ENCODE measurements at places on chromosomes 5 and 9.

GRCh38 chr9:752681-753200 lies 88.8 kb upstream of the DMRT1 start:
- DNase-seq: no peak

DNA sequence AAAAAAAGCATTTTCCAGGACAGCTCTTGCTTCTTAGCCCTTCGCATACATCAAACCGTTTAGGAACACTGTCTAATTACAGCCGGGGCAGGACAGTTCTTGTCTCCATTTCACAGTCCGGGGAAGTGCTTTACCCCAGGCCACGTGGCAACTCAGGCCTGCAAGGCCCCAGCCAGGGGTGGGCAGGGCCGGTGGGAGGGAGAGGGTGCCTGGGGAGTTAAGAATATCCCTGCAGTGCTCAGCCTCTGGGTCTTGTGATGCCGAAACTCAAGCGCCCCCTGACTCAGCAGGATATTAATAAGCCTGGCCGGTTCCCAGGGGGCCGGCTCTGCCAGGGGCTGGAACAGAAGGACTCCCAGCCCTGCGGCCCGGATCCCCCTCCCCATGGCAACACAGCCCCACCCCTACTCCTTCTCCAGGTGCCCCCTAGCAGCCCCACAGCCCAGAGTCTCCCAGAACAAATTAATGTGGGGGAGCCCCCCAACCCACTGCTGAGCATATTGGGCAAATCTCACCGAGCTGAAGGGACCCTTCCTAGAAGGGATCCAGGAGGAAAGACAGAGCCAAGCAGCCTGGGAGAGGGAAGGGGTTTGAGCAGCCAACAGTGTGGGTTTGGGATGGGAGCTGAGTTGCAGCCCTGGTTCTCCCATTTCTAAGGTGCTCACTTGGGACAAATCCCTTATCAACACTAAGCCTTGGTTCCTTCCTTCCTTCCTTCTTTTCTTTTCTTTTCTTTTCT lies 45.3 kb downstream of the PLPP7 start:
- peak; percentile 73 for DNase-seq

GRCh38 chr5:138504799-138505198 lies 38.2 kb downstream of the ETF1 start:
- peak; percentile 38 for DNase-seq

DNA sequence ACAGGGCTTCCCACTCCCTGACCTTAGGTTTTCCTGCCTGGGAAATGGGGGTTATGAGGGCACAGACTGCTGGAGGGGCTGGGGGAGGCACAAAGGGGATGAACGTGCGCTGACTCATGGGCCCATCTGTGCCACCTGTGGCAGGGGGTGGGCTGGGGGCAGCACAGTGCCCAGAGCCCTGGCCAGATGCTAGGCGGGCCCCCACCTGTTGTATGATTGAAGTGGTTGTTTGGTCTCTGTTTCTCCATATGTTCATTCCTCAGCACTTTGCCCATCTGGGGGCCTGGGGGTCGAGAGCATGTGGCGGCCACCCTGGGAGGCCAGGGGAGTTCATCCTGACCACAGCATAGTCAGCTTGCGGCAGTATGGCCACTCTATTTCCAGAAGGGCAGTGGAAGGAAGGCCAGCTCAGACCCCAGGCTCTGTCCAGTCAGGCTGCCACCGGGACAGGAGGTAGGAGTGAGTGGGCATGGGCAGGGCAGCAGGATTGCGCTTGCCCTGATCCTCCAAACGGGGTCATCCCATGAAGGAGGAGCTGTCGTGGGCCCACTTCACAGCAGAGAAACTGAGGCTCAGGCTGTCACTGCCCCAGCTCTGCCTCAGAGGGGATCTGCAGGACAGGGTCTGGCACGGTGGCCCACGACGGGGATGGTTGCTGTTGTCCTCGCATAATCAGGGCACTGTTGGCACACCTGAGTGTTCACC lies 841 bp upstream of the NINJ1 start:
- DNase-seq: no peak

DNA sequence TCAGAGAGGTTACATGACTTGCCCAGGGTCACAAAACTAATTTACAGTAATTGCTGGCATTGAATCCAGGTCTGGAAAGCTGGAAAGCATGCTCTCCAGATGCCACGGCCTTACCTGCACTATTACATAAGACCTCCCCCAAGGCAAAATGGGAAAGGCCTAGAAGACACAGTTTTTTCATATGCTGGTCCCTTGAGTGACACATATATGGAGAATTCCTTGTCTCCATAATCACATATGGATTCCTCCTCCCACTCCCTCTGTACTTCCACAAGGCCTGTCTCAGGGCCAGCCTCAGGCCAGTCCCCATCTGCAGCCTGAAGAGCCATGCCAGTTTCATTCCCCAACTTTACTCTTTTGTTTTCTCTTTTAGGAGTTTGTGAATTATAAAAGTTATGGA lies 28.6 kb upstream of the MEIKIN start:
- no peak for DNase-seq

GRCh38 chr9:12735665-12736064 lies 39.2 kb upstream of the LURAP1L start:
- no peak for DNase-seq

DNA sequence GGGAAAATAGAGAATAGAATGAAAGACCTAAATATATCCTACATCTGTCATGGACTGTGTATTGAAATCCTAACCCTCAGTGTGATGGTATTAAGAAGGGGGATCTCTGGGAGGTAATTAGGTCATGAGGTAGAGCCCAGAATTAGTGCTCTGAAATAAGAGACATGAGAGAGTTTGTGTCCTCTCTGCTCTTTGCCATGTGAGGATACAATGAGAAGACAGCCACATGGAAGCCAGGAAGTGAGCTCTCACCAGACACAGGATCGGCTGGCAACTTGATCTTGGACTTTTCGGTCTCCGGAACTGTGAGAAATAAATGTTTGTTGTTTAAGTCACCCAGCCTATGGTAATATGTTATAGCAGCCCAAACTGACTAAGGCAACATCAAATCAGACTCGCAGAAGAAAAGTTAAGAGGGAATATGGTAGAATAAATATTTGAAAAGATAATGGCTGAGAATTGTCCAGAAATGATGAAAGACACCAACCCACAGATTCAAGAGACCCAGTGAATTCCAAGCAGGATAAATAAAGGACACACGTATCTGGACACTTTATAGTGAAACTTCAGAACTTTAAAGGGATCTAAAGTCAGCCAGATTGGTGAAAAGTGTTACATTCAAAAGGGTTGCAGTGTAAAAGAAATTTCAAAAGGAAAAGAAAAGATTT lies 12.7 kb upstream of the SLC36A1 start:
- DNase-seq: no peak

GRCh38 chr5:146560205-146560812 lies 44.3 kb upstream of the GPR151 start:
- peak; percentile 15 for DNase-seq

DNA sequence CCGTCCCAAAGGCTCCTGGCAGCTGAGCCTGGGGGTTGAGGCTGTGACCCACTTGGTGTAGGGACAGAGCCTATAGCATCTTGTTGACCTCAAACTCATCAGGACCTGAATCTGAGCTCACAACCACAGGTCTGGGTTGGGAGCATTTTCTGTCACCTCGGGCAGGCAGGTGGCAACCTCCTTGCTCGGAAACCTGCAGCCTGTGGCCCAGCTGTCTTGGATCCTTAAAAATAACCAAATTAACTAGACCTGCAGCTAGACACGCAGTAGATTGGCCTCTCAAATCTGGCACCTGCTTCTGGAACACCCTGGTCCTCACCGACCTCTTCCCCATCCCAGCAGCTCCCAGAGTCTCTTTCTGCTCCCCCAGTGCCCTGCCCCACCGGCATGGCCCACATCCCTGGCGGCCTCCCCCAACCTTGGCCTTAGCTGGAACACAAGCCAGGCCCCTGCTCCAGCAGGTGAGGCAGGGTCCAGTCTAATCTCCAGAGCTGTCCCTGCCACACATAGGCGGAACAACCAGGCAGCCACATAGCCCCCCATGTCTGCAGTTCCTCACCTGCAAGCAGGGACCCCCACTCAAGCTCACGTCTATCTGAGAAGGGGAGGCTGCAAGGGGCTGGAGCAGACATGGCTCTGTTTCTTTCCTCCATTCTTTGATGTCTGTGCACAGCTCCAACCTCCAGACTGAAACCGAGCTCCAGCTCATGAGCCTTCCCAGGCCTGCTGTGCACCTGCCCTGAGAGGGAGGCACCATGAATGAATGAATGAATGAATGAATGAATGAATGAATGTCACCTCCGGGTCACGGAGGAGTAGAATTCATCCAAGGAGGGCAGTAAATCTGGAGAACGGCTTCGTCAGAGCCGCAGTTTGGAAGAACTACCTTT lies 28.3 kb downstream of the PAEP start:
- DNase-seq: no peak

DNA sequence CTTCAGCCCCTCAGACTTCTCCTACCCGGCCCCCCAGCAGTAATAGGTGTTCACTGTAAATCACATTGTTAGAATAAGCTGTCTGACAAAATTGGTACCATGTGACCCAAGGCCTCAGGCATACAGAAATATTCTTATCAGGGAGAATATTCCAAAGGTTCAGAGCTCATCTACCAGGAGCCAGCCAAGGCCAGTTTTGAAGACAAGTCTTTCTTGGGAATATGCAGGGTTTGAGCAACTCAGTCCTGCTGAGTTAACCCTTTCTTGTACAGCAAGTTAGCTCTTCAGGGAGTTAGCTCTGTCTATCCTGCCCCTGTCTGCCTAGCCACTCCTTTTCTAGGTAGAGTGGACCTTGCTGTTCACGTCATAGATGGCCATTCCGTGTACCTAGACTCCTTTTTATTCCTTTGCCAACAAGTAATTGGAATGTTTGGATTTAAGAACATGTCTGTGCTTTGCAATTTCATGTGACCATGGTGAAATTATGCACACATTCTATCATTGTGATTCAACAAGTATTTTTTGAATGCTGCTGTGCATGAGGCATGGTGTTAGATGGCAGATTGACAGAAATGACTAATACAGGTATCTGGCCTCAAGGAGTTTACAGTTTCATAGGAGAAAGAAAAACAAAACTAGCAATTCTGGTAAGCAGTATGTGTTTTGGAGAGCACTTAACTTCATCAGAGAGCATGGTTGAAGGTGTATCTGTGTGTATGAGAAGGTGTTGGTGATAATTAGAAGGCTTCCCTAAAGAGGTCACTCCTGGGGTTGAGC lies 22.6 kb downstream of the TGFBR1 start:
- no peak for DNase-seq

DNA sequence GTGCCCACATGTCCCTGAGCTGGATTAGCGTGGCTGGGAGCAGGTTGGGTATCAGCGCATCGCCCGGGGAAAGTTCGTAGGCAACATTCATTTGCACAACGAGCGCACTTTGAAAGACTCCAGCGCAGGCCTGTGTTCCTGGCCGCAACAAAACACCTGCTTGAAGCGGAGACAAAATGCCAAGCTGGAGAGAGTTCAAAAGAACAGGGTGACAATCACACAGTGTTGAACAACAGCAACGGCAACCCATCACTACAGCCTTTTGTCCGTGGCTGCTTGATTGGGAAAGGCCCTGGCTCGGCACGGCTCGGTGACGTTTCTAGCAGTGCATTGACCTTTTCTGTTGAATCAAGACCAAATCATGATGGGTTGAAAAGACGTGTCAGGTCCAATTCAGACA lies 336.3 kb downstream of the IRX1 start:
- no peak for DNase-seq

- no peak for DNase-seq
These were observed 29.3 kb downstream of the MARVELD2 start for GRCh38 chr5:69444127-69444754.

DNA sequence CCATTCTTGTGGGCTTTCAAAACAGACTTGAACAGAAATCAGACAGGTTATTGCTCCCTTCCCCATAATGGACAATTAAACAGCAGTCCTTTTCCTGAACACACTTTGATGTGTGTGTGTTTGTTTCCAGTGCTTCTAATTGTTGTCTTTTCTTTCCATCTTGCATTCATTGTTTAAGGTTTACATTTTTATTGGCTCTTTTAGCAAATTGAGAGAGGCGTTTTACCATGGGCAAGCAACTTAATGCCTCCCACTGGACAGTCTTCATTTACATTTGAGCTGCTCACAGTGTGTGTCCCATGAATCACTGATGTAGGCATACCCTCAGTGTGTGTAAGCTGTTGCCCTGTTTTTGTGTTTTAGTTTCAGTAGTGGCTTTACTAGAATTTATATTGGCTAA lies 25.0 kb downstream of the WDR36 start:
- no peak for DNase-seq
